ENCODE measurements at places on chromosomes 13 and 19.

- DNase-seq = no peak
Observed at GRCh38 chr13:43579321-43579720, 207.5 kb downstream of the ENOX1 start.

DNA sequence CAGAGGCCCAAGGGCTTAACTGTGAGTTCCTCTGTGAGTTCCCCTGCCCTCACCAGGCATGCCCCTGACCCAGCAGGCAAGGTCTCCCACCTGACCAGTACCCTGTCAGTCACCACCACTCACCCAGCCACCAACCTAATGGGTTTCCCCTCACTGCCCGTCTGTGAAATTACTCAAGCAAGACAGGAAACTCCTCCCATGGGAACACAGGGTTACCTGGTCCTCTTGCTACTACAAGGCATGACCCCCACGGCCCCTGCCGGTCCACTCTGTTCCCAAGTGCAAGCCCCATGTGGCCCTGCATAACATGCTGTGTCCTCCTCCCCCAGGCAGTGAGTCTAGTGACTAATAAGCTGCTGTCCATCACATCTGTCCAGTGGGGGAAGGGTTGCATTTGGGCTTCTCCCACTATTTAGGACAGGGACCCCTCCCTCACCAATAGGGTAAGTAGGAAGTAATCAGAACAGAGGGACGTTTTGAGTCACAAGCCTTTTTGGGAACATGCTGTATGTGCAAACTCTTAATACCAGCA, 8.0 kb upstream of the DHRS12 start:
- peak; percentile 84 for DNase-seq

- DNase-seq = peak; percentile 43
Observed at GRCh38 chr19:2087621-2088100, 8.5 kb downstream of the MOB3A start.

GRCh38 chr19:17683078-17683477, 5.1 kb downstream of the UNC13A start:
- DNase-seq = no peak

GRCh38 chr13:40671956-40672764, 5.7 kb upstream of the FOXO1 start:
- no peak for DNase-seq

DNA sequence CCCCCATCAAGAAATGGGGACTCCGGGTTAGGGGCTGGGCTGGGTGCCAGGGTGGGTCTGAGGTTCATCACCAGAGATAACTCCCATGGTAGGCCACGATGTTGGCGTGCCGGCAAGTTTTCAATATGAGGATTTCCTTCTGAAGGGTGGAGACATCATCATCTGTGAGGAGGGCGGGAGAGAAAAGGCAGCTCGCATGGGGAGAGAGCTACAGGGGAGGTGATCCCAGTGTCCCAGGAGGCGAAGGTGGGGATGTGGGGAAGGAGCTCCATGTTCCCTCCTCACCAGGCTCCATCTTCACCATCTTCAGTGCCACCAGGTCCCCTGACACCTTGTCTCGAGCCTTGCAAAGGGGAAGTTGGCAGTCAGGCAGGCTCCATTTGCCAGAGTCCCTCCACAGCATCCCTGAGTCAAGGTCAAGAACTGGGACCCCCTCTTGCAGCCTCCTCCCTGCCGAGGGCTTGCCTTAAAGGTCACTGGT, 430 bp downstream of the MAP4K1 start:
- no peak for DNase-seq

DNA sequence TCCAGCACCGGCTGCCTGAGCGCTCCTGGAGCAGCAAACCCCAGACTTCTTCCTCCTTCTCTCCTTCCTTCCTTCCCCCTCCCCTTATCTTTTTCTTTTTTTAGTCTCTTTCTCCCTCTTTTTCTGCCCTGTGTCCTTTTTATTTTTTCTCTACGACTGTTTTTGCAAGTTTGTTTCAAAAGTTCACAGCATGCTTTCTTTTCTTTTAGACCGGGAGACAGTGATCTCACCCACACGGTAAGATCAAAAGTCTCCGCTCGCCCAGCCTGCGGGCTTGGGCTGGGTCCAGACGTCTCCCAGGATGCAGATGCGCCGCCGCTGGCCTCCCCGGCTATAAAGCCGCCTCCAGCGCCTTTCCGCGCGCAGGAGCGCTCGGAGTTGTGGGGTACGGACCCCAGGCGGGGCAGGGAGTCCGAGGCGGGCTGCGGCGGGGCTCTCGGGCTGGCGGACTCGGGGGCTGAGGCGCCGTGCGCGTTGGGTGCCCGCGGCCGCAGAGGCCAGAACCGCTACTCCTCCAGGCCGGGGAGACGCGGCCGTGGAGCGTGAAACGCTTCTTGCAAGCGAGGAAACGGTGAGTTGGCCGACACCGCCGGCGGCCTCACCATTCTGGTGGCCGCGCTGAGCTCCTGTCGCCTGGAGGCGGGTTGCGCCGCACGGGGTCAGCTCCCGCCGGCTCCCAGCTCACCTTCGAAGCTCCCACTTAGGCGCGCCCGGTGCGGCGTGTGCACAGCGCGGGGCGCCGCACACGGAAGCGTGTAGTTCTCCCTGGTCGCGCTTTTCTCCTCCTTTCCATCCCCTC, 2.0 kb upstream of the TSHZ3 start:
- no peak for DNase-seq

DNA sequence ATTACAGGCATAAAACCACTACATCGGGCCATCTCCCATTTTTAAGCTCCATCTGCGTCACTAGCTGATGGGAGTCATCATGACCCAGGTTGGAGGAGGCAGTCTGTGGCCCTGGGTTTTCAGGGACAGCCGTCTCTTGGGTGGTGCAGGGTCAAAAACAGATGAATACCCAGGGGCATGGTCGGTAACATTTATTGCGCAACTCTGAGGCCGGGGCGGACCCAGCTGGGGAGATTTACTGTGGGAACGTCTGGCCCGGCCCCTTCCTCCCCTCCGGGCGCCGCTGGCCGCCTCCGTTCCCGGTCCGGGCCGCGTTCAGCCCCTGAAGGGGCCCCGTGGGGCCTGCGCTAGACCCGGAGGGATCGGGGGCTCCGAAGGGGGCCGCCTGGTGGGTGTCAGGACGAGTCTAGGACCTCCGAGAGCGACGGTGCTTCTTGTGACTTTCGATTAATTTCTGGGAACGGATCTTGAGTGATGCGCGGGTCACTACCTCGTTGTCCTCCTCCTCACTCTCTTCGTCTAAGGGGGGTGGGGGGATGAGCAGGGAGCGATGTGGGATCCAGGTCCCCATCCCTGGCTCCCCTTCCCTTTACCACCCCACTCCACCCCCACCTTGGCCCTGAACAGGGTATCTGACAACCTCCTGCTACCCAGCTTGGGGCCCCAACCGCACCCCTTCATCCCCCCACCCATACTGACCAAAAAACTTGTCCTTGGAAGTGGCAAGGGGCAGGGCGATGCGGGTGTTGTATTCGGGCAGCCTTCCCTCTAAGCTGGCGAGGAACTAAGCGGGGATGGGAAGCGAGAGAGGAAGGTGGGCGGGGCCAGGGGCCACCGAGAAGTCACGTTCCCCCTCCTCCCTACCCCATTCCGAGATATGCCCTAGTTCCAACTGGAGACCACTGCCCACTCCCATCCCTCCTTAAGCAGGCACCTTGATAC, 1.6 kb upstream of the RGL3 start:
- no peak for DNase-seq

Data from inflammatory macrophage treated with lipopolysaccharide for 1 hour (primary cell).